Activated T-helper 1 cell treated with anti-CD3 and anti-CD28 coated beads, Interleukin-2, amount 50 U/mL, for 16 hours (primary cell): ENCODE measurements at places on chromosomes 6 and 20.

DNA sequence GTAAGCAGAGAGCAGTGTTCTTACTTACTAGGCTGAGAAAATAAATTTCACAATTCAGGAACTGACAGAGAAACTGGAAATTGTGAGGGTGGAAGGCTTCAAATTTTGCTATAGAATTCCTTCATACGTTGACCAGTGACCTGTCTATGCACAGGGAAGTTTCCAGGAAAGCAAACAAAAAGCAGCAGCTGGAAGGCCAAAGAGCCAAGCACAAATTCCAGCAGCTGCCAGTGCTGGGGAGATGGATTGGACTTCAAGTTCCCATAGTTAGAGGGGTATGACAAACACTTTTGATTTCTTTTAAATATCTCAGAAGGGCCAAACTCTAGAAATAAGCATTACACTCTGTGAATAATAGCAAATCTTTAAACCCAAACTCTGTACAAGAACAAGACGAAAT, 299.1 kb upstream of the KCNQ5 start:
- DNase-seq = no peak

GRCh38 chr20:32466739-32467505, 108.8 kb downstream of the ASXL1 start:
- DNase-seq = no peak

DNA sequence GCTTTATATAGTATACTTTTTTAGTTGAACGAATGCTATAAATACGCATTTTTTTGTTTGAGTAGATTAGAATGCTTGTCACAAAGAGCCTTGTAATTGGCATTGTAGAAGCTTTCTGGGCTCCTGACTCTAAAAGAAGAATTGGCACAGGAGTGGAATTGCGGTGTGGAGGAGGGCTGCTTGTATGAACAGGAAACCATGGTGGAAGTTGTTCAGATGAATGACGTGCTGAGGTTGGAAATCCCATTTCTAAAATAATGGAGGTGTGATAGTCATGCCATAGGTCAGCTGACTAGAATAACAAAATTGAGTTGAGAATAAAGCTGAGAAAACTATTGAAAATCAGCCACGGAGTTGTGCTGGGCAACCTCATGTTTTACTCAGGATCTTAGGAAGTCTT, 174.9 kb downstream of the QKI start:
- DNase-seq = no peak

- DNase-seq = no peak
Measured at GRCh38 chr6:72151742-72152141, 265.4 kb downstream of the RIMS1 start.
